Heart right ventricle (tissue), 16 donors: ENCODE measurements at places on chromosomes 4 and X.

DNA sequence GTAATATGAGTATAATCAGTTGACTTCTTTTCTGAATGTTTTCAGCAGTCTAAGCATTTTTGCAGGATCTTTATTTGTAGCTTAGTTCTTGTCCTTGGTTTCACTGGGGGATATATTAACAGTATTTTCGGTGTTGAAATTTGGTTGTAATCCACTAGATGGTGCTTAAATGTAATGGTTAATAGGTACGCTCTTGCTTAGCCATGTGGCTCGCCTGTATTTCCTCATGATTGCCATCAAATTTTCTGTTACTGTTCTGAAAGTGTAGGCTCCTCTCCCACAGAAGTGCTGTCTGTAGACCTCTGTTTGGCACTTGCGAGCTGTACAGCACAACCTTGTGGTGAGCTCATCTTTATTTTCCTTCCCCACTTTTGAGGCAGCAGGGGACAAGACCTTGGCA, 3.9 kb upstream of the FAAH2 start:
- DNase-seq, result no peak

- no peak for DNase-seq
Measured at GRCh38 chrX:54920610-54921426, at the start of gene TRO. Gene TRO, plus strand, starts transcription at chrX:54920824. Its CDS starts 1,423 bp downstream, at chrX:54922247.

GRCh38 chrX:70527610-70528345, 83.1 kb downstream of the DLG3 start:
- no peak for DNase-seq

DNA sequence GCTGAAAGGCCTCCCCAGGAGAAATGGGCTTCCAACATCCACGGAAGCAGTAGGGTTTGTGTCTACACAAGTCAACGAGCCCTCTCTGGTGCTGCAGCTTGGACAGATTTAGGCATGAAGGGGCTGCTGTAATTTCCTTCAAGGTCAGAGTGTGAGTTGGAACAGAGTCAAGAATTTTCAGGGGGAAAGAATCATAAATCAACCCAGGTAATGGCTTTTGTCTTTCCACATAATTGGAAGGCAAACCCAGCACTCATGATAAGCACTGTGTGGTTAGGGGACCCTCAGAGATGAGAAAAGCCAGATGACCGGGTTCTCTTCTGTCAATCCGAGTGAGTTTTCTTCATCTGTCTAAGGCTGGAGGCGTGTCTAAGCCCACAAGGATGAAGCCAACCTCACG, 78.6 kb upstream of the MXRA5 start:
- no peak for DNase-seq

DNA sequence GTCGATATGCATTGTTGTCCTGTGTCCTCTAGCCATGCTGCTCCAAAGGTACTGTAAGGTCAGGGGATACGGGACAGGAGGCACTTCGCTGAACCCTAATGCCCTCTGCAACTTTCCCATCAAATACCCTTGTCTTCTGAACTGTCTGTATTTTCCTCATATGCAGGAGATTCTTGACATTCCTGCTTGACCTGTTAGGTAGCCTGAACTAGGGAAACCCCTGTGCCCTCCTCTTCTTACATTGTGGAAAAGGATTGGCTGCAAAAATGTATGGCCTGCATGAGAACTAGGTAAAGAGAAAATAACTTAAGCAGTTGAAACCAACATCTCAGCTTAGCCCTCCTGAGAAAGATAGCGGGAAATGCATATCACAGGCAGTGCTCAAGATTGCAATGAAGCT, 11.4 kb downstream of the RTL8B start:
- DNase-seq, result no peak

- no peak for DNase-seq
Measured at GRCh38 chr4:168615294-168616065, 118.6 kb downstream of the PALLD start.

DNA sequence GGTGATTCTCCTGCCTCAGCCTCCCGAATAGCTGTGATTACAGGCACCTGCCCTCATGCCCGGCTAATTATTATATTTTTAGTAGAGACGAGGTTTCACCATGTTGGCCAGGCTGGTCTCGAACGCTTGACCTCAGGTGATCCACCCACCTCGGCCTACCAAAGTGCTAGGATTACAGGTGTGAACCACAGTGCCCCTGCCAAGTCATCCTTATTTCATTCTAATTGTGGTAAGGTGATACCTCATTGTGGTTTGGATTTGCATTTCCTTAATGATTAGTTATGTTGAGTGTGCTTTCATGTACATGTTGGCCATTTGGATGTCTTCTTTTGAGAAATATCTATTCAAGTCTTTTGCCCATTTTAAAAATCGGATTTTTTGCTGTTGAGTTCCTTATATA, 93.0 kb downstream of the USP9X start:
- no peak for DNase-seq

- DNase-seq, result no peak
Measured at GRCh38 chr4:40552536-40552935, 77.1 kb downstream of the RBM47 start.

- DNase-seq, result no peak
Measured at GRCh38 chr4:7900334-7900909, 39.2 kb downstream of the AFAP1 start.

DNA sequence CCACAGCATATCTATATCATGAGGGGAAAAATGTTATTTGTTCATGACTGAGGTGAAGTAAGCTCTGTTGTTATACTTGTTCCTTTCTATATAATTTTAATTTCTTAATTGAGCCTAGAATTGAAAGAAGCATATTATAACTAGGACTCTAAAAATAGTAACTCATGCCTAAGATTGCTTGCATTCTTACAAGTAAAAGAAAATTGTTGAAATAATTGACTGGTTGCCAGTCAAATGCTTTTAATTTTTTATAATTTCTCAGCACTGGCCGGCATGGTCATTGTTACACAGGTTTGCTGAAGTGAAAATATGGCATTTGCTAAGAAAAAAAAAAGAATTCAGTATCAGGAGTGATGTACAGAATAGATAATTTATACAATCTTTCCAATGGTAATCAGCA, 104.8 kb downstream of the GASK1B start:
- no peak for DNase-seq

- no peak for DNase-seq
Measured at GRCh38 chr4:80073473-80074008, 512 bp upstream of the ANTXR2 start.

DNA sequence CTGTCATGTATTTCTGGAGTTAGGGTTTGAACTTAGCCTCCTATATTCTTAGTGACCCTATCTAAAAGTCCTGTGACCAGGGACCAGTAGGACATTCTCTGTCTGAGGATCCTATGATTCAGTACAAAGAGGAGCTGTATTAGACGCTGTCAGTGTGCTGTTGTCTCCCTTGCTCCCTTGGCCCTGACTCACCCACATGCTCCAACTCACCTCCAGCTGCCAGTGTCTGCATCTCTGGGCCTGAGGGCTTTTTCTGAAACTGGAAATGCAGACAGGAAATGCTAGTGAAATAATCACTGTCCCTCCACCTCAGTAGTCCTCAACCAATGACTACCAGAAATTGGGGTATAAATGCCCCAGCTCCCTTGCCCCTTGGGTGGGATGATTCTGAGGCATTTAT, 535.3 kb upstream of the RPS6KA3 start:
- DNase-seq, result no peak

- DNase-seq, result no peak
Measured at GRCh38 chr4:622071-622995, 3.0 kb upstream of the PDE6B start.

- DNase-seq, result no peak
Measured at GRCh38 chr4:174210952-174211490, 72.4 kb downstream of the FBXO8 start.

- DNase-seq, result no peak
Measured at GRCh38 chr4:37757761-37758160, 68.7 kb upstream of the PGM2 start.

DNA sequence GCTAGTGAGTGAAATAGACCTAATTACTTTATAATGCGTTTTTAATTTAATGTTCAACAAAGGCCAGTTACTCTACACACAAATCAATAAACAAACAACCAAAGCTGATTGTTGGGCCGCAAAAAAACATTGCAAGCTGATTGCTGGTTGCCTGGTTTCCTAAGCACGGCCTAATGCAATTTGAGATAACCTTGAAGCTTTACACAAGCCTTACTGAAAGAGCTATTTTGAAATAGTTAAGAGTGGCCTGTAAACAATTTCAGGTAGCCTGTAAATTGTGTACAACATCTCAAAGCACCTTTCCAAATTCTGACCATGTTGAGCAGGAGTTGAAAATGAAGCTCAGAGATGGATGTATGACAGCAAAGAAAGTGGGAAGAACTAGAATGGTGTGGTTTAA, 17.5 kb upstream of the CXorf66 start:
- no peak for DNase-seq

- DNase-seq, result no peak
Measured at GRCh38 chrX:125646195-125646594, 326.5 kb downstream of the TEX13C start.

- no peak for DNase-seq
Measured at GRCh38 chr4:3801931-3802550, 35.9 kb downstream of the ADRA2C start.

GRCh38 chr4:42627885-42628646, 28.8 kb downstream of the ATP8A1 start:
- DNase-seq, result peak; percentile 88
